ENCODE measurements at places on chromosomes 1 and 21.
A peak's percentile ranks its signal among the peaks of the same experiment; 100 is the strongest.

- DNase-seq = no peak
Measured at GRCh38 chr1:160204526-160205241, 500 bp upstream of the PEA15 start.

GRCh38 chr1:230793463-230793745, 46.2 kb downstream of the CAPN9 start:
- no peak for DNase-seq

DNA sequence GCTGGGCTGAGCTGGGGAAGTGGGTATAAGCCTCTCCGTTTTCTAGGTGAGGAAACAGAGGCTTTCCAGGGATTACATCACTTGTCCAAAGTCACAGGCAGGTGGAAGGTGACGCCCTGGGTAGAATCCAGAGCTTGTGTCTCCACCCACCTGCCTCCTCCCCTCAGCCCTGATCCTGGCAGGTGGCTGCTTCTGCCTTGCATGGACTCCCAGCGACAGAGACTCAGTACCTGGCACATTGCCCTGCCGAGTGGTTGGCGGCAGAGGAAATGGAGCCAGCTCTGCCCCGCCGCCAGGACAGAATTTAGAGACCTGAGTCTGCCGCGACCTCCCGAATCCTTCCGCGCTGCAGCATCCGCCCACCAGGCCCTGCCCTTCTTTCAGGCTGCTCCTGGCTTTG, 2.1 kb downstream of the PLA2G2E start:
- no peak for DNase-seq

GRCh38 chr1:168848051-168848450, 119.0 kb upstream of the DPT start:
- no peak for DNase-seq

GRCh38 chr1:7582460-7582972, 188.6 kb upstream of the VAMP3 start:
- DNase-seq = no peak

GRCh38 chr1:17688217-17688810, 66.8 kb upstream of the ACTL8 start:
- DNase-seq = no peak

- DNase-seq = no peak
Measured at GRCh38 chr1:109252893-109253802, 3.8 kb downstream of the CELSR2 start.

DNA sequence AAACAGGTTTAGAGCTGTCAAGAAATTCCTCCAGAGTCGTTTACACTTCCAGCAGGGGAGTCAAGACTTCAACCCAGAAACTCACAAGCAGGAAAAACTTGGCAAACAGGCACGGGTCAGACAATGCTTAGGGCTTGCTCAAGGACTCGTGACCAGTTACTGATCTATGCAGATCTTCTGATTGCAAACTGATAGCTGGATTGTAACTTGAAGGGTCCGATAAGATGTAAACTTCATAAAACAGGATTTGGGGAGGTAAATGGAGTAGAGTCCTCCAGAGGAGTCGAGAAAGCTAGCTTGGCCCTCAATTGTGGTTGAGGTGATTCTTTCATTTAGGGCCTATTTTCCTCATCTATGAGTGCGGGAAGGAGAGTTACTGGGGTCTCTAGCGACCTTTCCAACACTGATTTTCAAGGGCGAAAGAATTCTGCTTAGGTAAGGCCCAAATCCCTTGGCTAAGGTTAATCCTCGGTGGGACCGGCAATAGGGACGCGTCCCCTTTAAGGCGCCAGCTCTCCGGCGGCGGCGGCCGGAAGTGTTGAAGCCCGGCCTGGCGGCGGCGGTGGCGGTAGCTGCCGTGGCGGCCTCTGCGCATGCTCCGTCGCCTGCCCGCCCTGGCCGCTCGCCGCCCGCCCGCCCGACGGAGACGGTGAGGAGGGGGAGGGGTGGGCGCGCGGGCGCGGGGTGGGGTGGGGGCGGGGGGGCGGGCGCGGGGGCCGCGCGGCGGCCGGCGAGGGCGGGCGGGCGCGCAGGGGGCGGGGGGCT, at the start of gene GMEB1:
Gene GMEB1, plus strand, starts transcription at position 594 of the 765 bp plus-strand sequence. CDS start 14,829 bp downstream, outside the sequence.
- DNase-seq = peak; percentile 83

DNA sequence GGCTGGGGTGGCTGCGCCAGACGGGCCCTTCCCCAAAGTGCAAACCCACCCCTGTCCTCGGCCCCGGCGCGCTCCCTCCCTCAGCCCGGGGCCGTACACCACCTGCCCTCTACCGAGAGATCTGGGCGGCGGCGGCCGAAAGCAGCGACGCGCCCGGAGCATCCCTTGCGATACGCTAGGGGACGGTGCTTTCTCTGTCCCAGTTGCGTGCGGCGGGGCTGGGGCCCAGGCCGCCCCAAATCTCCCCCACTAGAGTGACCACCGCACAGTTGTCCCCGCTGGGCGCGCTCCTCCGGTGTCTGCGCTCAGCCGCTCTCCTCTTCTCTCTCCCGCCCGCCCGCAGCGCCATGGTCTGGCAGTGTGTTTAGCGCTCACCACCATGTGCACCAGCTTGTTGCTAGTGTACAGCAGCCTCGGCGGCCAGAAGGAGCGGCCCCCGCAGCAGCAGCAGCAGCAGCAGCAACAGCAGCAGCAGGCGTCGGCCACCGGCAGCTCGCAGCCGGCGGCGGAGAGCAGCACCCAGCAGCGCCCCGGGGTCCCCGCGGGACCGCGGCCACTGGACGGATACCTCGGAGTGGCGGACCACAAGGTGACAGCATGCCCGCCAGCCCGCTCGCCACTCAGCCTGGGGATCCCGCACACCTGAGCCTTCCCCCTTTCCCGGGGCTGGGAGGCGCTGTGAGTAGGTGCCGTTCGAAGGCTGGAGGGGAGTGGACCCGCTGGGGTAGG, 1.0 kb downstream of the ST6GALNAC5 start:
- DNase-seq = peak; percentile 58

- DNase-seq = peak; percentile 61
Measured at GRCh38 chr1:67059346-67059745, 5.4 kb upstream of the SLC35D1 start.

GRCh38 chr1:184480736-184481135, 93.9 kb downstream of the C1orf21 start:
- no peak for DNase-seq

DNA sequence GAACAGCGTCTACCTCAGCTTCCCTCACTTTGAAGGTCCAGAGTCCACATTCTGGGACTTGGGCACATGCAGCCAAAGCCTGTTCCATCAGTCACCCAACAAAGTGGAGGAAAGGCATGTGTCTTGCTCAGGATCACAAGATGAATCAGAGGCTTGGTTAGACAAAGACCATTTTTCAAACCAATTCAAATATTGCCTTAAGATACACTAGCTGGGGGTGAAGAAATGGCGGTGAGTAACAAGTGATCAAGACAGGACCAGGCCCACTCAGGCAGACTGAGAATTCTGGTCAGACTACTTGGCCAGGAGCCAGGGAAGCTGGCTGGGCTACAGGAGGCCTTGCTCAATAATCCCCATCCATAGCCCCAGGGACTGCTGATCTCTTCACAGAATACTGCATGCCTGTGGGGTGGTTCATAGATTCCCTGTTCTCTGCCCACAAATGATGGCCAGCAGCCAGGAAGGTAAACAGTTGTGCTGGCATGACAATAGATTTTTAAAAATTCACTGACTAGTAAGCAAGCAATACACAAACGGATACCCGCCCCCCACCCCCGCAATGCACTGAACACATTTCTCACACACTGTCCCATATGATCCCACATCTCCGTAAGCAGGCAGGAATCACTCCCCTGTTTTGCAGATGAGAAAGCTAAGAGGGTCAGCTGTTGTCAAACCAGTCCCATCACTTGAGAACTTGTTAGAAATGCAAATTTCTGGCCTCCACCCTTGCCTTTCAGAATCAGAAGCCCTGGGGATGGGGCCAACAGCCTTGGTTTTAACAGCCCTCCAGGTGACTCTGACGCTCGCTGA, 27.2 kb downstream of the ERI3 start:
- DNase-seq = peak; percentile 100

DNA sequence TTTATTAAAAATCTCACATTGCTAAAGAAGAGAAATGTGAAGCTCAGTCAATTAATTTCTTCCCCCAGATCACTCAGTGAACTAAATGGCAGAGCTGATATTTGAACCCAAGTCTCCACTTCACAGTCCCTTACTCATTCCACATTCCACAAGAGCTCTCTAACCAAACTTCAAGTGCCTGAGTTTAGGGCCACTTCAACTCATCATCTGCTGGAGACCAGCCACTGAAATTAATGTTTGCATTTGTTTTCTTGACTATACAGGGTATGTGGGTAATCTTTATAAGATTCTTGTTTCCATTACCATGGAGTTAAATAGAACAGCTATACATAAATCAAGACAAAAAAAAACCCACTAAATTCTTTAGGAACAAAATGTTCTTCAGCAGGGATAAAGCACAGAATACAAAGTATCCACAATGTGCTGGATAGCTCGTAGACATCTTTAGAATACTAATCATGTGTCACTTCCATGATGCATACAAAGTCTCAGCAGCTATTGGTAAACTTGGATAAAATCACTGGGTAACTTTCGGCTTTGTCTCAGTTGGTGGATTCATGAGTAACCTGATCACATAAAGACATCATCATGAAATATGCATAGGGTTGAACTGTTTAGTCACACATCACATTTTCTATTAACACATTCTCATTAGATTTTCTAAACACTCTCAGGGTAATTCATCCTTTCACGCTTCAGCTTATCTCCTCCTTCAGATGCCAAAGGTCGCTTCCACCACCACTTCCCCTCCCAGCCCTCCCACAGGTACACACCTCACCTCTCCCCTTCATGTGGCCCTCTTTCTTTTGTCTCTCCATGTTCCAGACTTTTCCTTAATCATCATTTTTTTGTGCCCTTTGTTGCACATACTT, 89.8 kb downstream of the LRRC53 start:
- DNase-seq = no peak

DNA sequence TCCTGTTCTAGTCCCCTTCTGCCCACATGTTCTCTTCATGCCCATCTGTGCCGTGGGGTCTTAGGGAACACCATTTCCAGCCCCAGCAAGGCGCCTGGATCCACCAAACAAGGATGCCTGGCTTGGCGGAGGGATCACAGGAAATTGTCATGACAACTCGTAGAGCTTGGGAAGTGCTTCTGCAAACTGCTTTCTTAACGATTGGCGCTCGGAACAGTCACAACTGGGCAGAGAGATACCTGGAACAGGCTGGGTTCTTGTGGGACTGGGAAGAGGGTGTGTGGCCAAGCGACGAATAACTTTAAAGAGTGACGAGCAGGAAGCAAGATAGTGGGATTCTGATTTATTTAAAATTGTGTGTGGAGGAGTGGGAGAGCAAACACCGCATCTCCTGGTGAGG, 329.8 kb downstream of the RPS6KC1 start:
- DNase-seq = no peak

- DNase-seq = peak; percentile 21
Measured at GRCh38 chr1:17826165-17826488, 71.0 kb downstream of the ACTL8 start.

DNA sequence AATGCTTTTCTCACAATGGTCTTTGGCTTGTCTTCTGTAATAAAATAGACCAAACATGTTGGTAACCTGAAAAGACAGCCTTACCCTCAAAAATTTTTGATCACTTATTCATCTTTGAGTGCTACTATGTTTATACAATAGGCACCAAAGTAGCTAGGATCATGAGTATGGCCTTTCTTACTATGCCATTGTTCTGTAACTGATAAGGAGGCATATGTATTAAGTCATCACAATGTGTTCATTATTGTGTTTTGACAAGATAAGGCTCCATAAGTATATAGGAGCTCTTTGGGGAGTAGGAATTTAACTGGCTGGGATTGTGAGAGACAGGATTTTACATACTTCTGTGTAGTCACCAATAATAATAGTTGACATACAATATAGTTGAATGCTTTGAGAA, 675 bp downstream of the TMCO2 start:
- DNase-seq = no peak

DNA sequence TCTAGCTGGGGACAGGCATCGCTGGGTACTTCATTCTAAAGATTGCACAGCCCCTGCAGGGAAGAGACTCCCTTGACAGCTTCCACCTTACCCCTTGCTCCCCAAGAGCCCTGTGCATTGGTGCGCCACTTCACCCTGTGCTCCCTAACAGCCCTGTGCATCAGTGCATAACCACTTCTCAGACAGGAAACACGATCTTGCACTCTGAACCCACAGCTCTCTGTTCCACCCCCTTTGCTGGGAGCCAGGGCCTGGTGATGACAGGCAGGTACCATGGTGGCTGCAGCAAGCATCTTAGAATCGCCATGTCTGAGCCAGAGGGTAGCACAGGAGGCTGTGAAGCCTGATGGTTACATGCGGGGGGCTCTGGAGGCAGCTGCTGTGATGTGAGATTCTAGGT, 5.0 kb downstream of the ALPL start:
- no peak for DNase-seq

DNA sequence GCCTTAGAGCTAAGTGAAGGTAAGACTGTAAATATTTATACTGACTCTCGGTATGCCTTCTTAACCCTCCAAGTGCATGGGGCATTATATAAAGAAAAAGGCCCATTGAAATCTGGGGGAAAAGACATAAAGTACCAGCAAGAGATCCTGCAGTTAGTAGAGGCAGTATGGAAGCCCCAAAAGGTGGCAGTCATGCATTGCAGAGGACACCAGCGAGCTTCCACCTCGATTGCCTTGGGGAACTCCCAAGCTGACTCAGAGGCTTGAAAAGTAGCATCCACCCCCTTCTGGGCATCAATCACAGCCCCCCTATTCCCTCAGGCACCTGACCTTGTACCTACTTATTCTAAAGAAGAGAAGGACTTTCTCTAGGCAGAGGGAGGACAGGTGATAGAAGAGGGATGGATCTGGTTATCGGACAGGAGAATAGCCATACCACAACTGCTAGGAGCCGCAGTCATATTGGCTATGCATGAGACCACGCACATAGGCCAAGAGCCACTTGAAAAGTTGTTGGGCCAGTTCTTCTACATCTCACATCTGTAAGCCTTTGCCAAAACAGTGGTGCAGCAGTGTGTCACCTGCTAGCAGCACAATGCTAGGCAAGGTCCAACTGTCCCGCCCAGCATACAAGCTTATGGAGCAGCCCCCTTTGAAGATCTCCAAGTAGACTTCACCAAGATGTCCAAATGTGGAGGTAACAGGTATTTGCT, 19.4 kb downstream of the PLA2G2F start:
- DNase-seq = no peak

DNA sequence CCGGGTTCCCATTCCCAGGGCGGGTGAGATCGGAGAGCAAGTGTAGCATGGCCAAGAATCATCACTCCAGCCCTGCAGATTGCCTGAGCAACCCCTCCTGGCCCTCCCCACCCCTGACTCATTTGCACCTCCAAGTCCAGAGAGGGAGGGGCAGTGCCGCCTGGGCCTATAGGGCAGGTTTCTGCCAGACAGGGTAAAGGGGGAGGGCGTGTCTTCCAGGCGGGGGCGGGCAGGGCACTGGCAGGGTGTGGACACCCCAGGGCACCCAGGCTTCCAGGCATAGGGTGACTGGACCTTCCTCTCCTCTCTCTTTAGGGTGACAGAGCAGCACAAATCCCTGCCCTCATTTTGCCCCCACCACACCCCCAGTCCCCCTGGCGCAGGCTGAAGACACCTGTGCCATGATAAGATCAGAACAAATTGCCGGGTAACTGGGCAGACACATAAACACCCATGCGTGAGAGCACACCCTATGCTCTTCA, 3.2 kb upstream of the CRYBG2 start:
- no peak for DNase-seq

DNA sequence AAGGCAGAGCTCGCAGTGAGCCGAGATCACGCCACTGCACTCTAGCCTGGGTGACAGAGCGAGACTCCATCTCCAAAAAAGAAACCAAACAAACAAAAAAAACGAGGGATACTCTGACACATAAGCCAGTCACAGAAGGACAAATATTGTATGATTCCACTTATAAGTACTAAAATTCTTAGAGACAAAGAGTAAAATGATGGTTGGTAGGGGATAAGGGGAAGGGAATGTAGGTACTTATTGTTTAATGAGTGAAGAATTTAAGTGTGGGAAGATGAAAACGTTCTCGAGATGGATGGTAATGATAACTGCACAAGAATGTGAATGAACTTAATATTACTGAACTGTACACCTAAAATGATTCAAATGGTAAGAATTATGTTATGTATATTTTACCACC, 66.7 kb upstream of the GUCA2A start:
- DNase-seq = no peak

Measured in iris pigment epithelial cell (primary cell).